ENCODE measurements at places on chromosomes 16 and 17.

- no peak for DNase-seq
Observed at GRCh38 chr16:1545044-1546040, 11.9 kb downstream of the TMEM204 start.

DNA sequence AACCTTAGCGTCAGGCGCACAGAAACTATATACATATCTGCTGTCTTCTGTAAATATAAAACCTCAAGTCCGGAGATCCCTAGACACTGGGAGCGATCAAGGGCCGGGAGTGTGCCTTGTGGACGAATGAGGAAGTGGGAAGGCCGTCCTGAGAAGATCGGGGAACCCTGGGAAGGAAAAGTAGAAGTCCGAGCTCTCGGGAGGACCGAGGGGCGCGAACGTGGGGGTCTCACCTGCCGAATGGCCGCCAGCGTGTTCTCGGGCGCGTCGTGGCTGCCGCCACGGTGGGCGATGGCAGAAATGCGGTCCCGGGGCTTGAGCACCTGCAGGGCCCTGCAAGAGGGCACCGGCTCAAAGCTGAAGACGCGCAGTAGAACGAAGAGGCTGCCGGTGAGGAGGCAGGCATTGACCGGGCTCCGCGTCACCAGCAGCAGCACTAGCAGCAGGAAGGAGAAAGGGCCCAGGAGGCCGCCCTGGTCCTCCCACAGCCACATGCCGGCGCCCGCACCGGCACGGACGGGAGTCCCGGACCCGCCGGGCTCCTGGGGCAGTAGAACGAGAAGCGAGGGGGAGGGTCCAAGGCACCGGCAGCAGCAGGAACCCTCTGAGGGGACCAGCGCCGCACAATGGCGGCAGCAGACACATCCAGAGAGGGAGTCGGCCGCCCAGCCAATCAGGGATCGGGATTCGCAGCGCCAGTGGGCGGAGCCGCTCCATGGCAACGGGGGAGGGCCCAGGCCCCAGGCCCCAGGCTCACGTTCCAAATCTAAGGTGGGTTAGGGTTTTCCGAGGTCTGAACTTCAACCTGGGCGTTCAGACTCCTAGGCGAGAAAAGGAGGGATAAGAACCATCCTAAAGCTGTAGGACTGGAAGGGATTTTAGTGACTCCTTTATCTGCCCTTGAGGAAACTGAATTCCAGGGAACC, at the start of gene GDE1:
TSS of gene GDE1 (minus strand) at position 628 of the 926 bp plus-strand sequence. CDS start at position 494, 134 bp downstream.
- DNase-seq = peak; percentile 91

DNA sequence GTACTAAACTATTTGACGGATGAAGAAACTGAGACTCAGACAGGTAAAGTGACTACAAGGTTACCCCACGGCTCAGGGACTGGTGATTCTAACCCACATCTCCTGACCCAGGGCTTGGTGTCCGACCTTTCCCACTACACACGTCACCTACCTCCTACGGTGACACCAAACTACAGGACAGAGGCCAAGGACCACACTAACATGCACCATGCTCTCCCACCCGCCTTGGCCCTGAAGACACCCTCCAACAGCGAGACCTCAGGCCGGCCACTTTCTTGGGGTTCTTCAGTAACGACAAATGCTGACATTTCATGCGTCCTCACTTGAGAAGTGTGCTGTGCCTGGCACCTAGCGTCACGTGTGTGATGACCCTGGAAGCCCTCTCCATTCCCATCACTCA, 6.4 kb downstream of the KNOP1 start:
- DNase-seq = no peak

- DNase-seq = no peak
Observed at GRCh38 chr16:2043667-2044451, 3.8 kb downstream of the NTHL1 start.

DNA sequence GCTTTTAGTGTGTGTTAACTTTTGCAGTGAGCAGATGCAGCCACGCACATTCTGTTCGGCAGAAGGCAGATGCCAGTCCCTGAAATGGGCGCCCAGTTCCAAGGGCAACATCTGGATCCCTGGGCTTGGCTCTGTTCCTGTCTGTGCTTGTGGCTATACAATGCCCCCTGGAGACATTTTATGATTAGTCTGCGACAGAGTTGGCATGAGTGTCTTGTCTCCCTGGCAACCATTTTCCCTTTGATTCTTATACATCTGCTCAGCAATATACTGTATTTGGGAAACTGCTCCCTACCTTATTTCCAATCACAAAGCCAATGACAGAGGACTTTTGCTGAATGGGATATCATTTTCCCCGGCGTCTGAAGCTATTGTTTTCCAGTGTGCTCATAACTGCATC, 1629.5 kb upstream of the GOT2 start:
- no peak for DNase-seq

All from activated T-helper 1 cell treated with anti-CD3 and anti-CD28 coated beads, Interleukin-2, amount 50 U/mL, for 16 hours (primary cell).